COLO829 (cell line): ENCODE measurements at places on chromosomes 6 and 20.

GRCh38 chr6:90286884-90287488, 9.7 kb downstream of the BACH2 start:
- DNase-seq = no peak

DNA sequence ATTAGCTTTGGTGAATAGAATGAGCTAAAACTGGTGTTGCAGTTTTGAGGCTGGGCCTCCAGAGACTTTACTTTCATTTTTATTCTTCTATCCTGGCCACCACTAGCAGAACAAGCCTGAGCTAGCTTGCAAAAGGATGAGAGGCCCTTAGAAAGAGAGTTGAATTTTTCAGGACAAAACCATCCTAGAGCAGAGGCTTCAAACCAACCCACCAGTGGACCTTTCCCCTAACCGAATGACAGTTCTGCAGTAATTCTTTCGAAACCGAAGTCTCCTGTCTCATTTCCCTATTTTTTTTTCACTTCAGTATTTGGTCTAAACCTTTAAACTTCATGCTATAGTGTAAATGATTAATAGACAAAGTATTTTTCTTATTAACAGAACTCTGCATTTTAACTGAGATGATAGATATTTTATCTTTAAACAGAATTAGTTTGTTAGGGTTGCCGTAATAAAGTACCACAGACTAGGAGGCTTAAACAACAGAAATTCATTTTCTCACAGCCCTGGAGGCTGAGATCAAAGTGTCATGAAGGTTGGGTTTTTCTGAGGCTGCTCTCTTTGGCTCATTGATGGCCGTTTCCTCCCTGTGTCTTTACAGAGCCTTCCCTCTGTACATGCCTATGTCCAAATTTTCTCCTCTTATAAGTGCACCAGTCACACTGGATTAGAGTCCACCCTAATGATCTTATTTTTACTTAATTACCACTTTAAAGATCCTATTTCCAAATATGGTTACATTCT, 80.6 kb upstream of the PAK5 start:
- no peak for DNase-seq

GRCh38 chr6:16623029-16623653, 138.1 kb downstream of the ATXN1 start:
- DNase-seq = no peak

DNA sequence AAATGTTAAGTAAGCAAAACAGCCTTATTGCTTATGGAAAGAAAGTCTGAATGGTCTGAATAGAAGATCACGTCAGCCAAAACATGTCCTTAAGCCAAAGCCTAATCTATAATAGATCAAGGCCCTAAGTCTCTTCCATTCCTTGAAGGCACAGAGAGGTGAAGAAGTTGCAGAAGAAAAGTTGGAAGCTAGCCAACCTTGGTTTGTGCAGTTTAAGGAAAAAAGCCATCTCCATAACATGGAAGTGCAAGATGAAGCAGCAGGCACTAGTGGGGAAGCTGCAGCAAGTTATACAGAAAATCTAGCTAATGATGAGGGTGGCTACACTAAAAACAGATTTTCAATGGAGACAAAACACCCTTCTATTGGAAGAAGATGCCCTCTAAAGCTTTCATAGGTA, 29.1 kb downstream of the LRRN4 start:
- DNase-seq = no peak

GRCh38 chr6:110353457-110354001, 4.6 kb downstream of the METTL24 start:
- no peak for DNase-seq

DNA sequence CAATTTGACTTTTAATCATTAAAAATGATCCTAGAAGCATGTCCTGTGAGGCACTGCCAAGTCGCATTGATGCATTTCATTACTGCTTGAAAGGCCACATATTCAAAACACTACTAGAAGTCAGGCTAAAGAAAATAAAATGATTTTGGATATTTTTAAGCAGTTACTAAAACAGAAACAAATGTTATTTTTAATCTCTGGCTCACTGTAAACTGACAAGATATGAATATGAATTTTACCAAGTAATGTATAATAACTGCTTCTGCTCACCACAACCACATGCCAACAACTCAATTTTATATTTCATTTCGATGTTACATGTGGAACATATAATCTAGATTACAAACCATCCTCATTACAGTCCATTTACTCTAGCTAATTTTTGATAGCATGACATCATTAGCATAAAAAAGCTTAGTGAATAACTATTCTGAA, 90.6 kb downstream of the ATXN1 start:
- DNase-seq = no peak

DNA sequence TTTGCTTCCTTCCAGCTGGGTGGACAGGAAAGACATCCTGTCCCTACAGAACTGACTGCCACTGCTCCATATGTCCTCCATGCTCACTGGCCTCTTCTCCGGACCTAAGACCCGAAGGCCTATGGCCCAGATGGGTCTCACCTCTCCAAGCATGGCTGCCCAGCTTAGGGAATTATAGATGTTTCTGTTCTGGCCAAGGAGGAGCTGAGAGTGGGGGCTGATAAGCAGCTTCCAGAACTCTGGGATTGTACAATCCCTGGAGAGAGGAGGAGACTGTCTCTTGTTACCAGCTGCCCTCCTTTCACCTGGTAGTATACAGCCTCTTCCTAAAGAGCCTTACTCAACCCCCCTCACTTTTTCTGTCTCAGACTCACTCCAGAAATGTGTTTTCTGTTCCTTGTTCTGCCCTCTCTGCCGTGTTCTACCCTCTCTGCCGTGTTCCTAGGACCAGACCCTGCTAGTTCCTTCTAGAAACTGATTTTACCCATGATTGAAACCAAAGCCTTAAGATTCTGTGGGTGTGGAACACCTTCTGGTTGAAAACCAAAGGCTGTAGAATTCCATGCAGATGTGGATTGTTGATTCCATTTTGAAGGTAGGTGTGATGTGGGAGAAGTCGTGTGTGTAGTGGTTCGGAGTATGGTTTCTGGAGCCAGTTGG, 28.7 kb downstream of the ANKS1A start:
- DNase-seq = no peak

GRCh38 chr6:10643201-10643651, 51.2 kb downstream of the C6orf52 start:
- no peak for DNase-seq

- DNase-seq = no peak
Observed at GRCh38 chr20:64168381-64169090, 4.3 kb downstream of the MYT1 start.

DNA sequence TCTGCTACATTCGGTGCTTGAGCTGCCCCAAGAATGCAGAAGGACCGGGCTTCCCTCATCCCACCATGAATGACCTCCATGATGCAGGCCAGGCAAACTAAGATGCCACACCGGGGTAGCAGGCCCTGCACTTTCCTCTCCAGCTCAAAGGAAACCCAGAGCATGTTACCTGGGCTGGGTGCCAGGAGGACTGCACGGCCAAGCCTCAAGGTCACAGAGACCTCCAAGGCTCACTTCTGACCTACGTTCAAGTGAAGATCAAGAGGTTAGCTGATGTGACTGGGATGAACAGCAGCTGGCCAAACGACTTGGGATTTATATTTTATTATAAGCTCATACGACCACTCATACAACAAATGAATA, 501.8 kb downstream of the CD83 start:
- no peak for DNase-seq

GRCh38 chr20:18465536-18466200, 1.2 kb downstream of the DZANK1 start:
- DNase-seq = no peak

- DNase-seq = no peak
Observed at GRCh38 chr20:37408302-37409193, 62.6 kb downstream of the SRC start.

GRCh38 chr20:15342991-15343523, 1005.6 kb upstream of the FLRT3 start:
- DNase-seq = no peak

GRCh38 chr6:67986694-67987232, 648.3 kb upstream of the ADGRB3 start:
- no peak for DNase-seq

- DNase-seq = no peak
Observed at GRCh38 chr6:20664250-20664649, 130.0 kb downstream of the CDKAL1 start.

DNA sequence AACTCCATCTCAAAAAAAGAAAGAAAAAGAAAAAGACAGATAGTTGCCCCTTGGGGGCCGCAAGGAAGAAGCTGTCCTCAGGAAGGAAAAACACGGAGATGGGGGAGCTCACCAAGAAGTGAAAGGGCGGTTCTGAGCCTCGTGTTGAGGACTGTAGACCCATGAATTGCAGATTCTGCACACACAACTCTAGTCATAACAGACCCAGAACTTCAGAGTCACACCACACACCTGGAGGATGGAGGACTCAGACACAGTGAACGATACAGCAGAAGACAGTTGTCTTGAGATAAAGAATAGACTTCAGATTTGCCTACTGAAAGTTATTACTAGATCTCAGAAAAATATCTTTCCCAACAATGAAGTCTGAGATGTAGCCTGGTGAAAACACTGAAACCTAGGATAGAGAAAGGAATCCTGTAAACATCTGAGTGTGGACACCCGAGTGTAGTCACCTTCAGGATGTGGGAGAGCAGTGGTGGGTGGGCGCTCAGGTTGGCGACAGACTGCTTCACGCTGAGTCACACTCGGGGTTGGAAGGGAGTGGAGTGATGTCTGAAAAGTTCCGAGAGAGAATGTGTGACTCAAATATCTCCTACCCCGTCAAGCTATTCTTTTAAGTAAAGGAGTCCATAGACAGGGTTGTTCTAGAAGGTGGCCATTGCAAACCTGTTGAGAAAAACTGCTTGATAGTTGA, 88.1 kb downstream of the MAP3K4 start:
- DNase-seq = no peak

DNA sequence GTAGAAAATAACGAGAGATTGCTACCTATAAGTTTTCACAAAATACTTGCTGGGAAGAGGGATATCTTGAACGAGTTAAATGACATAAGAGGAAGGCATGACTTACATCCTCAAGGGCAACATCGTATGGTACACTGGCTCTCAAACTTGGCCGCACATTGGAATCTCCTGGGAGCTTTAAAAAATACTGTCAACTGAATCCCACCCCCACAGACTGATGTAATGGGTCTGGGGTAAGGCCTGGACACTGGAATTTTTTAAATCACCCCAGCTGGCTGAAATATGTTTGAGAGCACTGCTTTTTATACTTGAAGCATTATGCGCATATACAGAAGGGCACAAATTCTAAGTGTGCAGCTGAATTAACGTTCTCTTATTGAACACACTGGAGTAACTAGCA, 8.0 kb upstream of the TSHZ2 start:
- no peak for DNase-seq

- no peak for DNase-seq
Observed at GRCh38 chr20:59994697-59995122, 36.5 kb downstream of the CDH26 start.

GRCh38 chr6:111474106-111474505, 8.9 kb downstream of the REV3L start:
- no peak for DNase-seq

DNA sequence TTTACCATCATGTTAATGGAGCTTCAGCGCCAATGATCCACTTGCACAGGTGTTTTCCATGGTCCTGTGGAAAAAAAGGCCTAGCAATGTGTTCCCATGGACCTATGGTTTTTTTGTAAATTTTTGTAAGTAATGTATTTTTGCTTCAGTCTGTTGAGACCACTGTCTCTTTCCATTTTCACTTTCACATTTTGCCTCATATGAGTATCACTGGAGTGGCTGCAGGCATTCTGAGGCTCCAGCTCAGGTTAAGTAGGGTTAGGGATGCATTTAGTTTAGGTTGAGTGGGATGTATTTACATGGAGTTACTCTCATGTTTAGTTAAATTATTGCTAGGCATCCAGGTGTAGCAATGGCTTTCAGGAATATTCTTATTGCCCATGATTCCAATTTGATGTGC, 19.2 kb upstream of the LMBRD1 start:
- no peak for DNase-seq

GRCh38 chr20:34824026-34824425, 1.4 kb downstream of the NCOA6 start:
- DNase-seq = no peak

DNA sequence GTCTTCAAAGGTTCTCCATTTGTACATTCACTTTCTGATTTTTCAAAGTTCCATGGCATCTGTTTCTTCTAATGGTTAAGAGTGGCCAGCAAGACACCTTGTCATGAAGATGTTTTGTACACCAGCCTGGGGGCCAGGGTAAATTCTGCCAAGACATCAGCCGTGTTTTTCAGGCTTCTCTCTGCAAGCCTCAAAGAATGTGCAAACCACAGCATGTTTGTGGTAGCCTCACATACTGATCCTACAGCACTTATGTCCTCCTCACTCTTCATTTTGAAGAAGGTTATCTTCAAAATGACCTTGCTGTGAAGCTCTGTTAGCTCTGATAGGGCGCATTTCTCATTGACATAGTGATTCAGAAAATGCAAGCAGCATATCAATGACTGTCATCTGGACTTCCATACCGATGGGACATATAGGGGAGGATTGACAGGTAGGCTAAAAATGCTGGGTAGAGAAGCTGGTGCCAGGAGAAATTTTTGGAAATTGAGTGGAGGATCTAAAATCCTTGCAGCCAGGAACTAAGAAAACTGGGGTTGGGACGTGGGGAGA, 59.3 kb upstream of the SPTLC3 start:
- DNase-seq = no peak

- DNase-seq = no peak
Observed at GRCh38 chr6:115362234-115362633, 698.5 kb downstream of the FRK start.

- no peak for DNase-seq
Observed at GRCh38 chr6:161536224-161536630, 262.4 kb upstream of the AGPAT4 start.

- DNase-seq = peak; percentile 51
Observed at GRCh38 chr6:137852346-137852745, 14.7 kb upstream of the TNFAIP3 start.
